ENCODE measurements at places on chromosomes 6 and 20.

- DNase-seq = no peak
Measured at GRCh38 chr6:118495485-118496280, 52.4 kb upstream of the PLN start.

GRCh38 chr6:42201382-42201781, 6.6 kb upstream of the GUCA1B start:
- no peak for DNase-seq

DNA sequence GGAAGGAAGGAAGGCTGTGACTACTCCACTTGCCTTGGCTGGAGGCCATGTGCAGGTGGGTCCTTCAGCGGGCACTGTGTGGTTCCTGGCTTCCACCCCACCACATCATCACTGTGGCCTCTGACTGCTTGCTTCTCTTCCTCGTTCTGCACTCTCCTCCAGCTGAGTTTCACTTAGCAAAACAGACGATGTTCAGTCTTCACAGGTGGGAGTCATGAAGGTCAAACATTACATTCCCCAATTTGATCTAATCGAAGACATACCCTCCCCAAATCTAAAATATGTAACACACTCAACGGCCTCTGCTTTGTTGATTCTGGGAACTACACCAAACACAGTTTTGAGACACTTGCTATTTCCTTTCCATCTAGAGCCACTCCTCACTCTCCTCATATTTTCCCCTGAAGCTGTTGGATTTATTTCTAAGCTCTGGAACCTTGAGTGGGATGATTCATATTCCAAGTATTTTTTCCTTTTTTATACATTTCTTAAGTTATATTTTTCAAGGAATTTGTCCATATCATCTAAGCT, 132.5 kb upstream of the FOXA2 start:
- no peak for DNase-seq

GRCh38 chr20:32906200-32906599, 47.5 kb downstream of the EFCAB8 start:
- DNase-seq = no peak

DNA sequence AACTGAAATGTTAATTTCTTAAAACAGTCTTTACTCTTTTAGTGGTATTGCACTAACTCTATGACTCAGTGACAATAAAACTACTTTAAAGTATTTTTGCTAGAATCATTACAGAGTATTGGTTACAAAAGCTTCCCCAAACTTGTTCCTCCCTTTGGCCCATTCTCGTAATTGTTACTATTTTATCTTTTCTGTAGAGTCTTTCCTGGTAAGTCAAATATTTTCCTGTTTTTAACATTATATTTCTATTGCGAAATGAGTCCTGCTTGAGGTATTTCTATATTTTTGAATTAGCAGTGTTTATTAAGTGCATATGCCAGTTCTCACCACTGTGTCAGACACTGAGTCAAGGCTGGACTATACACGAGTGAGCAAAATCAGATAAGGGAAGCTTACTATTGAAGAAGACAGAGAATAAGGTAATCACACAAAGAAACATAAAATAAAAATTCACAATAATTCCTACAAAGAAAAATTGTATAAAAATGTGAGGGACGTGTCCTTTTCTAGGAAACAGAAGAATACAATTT, 970.5 kb downstream of the EYS start:
- no peak for DNase-seq

DNA sequence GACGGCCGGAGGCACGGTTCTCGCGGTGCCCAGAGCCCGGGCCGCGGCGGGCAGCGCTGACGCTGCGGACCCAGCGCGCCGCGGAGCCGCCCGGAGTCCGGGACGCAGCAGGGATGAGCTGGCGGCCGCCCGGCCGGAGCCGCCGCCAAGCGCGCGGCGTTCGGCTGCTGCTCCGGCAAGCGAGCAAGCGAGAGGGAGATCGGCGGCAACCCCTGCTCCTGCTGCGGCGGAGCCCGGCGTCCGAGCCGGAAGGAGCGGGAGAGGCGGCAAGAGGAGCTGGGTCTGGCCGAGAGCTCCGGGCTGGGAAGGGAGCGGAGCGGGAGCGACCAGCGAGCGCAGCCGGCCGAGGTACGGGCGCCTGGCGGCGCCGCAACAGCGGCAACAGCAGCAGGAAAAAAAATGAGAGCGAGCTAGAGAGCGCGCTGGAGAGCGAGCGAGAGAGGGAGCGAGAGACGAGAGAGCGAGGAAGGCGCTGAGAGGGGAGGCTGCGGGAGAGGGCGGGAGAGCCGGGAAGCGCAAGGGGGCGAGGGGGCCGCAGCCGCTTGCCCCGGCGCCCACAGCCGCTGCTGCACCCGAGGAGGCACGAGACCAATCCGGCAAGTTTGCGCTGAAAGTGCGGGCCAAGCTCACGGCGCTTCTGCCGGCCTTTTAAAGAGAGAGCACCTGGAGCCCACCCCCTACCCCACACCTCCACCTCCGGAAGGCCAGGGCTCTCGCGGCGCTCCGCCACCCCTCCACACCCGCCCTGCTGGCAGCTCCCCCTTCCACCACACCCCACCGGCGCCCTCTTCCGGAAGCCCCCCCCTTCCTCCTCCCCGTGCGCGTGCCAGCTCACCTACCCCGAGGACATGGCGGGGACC, 496 bp downstream of the GRM4 start:
- DNase-seq = no peak

- DNase-seq = peak; percentile 2
Measured at GRCh38 chr20:8602389-8603116, 466.3 kb upstream of the PLCB4 start.

DNA sequence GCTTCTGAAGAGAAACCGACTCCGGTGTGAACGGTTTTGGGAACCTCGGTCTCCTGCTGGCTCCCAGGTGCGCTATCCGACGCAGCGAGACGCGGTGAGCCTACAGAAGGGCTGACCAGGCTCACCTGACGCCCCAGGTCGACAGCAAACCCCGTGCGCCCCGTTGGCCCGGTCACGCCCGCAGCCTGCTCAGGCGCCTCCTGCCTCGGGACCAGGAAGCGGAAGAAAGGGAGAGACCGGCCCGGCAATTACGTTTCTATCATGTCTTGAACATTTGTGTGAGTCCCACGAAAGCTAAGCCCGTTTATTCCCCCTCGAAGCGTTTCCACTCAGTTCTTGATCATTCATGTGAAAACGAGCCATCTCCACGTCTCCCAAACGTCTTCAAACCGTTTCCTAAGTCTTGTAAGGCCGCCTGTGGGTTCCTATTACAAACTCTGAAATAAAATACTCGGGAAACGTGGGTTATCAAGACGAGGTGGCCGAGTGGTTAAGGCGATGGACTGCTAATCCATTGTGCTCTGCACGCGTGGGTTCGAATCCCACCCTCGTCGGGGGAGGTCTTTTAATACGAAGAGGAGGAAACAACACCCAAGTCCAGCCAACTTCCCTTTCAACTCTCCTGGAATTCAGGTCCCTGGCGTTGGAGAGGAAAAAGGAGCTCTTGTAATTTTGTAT, 150.5 kb upstream of the PRSS16 start:
- DNase-seq = peak; percentile 11

GRCh38 chr6:88605271-88605670, 358.1 kb downstream of the RNGTT start:
- no peak for DNase-seq

GRCh38 chr20:38004416-38004815, 28.8 kb downstream of the TTI1 start:
- no peak for DNase-seq

GRCh38 chr20:59525500-59526241, 78.7 kb upstream of the PHACTR3 start:
- peak; percentile 10 for DNase-seq

GRCh38 chr6:28134716-28135115, 7.0 kb upstream of the ZKSCAN8 start:
- no peak for DNase-seq

GRCh38 chr6:111805511-111806164, 67.6 kb downstream of the FYN start:
- peak; percentile 82 for DNase-seq

DNA sequence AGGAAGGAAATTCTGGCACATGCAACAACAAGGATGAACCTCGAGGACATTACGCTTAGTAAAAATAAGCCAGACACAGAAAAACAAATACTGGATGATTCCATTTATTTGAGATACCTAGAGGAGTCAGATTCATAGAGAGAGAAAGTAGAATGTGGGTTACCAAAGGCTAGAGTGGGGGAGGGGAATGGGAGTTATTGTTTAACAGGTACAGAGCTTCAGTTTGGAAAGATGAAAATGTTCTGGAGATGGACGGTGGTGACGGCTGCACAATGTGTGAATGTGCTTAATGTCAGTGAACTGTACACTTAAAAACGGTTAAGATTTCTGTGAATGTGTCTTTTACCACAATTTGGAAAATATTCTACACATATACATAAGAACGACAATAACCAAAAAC, 33.9 kb upstream of the DSP start:
- DNase-seq = no peak

- peak; percentile 11 for DNase-seq
Measured at GRCh38 chr6:33812669-33813068, 8.9 kb upstream of the MLN start.

DNA sequence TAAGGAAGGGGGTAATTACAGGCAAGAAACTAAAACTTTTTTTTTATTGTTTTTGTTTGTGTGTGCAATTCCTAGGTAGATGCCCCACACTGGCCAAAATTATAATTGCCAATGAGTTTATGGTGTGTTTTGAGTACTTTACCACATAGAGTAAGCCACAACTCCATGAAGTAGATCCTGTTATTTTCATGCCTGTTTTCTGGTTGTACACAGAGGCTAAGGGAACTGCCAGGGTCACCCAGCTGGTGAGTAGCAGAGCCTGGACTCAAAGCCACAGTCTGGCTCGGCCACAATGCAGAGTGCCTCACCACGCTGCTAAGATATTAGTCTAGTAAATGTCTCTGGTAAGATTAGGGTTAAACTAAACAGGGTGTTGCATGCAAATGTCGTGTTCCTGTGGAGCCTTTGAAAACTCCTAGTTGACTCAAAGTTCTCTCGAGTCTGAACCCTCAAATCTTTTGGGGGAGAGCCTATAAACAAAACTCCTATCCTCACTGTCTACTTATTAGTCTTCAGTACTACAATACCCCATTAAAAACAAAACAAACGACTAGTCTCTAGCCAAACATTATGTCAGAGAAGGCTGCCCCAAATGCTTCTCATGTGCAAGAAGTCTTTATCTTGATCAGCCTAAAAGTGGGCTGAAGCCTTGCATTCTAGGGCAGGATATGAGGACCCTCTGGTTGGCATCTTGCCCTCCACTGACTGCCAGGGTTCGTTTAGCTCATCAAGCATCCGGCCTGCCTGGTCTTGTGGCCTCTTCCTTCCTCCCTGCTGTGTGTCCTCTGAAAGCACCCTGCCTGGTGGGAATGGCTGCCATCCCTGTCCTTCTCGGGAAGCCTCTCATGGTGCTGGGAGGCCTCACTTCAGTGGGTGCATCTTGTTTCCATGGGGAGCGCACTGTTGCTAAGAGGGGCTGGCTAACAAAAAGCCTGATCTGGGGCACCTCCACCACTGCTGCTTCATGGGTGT, 4.2 kb downstream of the DUSP22 start:
- peak; percentile 9 for DNase-seq

DNA sequence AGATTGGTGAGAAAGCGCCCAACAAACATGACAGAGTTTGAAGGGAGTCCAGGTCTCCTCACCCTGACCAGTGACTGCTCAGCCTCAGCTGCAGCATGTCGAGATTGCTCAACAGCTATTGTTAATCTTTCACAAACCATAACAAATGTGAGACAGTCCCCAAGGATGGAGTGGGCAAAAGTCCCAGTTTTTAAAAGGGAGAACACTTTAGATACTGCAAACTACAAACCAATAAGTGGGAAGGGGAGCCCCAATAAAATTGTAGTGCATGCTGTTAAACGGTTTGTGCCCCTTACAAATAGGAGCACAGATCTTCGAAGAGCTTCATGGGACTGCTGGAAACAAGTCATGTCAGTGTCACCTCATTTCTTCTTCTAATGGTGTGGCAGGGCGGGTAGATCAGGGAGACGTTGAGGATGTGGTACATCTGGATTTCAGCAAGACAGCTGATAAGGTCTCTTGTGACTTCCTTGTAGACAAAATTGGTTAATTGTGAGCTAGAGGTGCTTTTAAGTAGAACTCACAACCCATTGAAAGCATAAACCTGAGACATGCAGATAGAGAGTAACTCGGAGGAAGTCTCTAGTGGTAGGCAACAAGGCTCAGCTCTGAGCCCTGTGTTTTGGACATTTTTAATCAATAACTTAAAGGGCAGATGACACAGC, 134.0 kb upstream of the ARMC2 start:
- DNase-seq = no peak

GRCh38 chr20:19990850-19991249, 26.3 kb upstream of the NAA20 start:
- no peak for DNase-seq

DNA sequence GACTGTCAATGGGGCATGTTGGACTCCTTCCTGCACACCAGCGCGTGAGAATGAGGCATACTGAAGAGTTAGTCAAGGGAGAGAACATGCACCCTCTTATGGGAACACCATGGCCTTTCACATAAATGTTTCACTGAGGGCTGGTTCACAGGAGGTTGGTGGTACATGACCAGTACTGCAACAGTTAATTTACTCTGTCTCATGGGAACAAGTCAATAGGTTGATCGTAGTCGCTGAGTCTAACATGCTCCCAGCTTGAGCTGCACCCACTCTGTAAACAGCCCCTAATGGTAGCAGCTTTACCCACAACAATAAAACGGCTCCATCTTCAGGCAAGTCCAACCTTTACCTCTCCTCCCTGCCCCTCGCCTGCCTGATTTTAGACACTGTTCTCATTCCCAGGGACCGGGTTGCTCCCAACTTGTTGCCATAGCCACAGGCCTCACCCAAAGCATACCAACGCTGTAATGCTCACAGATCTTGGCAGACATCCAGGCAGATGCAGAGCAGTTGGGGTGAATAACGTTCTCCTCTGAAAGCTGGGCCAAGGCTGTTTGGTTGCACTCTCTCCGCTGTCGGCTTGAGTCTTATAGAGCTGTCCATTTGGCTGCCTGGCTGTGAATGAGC, 111.3 kb downstream of the LY86 start:
- DNase-seq = no peak

- DNase-seq = no peak
Measured at GRCh38 chr6:128439627-128440026, 80.8 kb downstream of the PTPRK start.

DNA sequence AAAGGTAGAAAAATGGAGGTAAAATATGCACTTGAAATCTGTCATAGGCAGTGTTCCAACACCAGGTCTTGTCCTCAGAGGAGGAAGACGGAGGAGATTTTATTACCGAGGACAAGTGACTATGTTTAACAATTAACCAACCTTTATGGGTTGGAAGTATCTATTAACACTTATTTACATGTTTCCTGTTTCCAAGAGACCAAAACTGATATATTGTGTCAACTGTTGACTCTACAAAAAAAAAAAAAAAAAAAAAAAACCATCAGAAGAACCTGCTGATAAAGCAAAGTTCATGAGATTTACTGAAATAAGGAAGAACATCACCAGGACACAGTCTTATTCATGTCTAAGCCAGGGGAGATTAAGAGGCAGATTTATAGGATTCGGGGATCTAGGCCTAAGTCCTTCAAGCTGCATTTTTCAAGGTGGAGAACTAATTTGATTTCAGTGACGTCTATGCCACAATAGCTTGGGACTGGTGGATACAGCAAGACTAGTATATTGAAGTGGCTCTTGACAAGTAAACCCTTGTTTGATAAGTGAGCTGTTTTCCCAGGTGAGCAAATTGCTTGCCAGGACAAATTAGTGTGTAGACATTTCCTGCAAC, 126.6 kb upstream of the NAA20 start:
- no peak for DNase-seq

Data from CD4-positive, alpha-beta T cell treated with Interleukin-4 for 4 hours (primary cell).